ENCODE measurements at places on chromosomes 12 and 14.

GRCh38 chr14:73058922-73059673 is 764 bp downstream of the RBM25 start:
- peak; percentile 40 for DNase-seq

DNA sequence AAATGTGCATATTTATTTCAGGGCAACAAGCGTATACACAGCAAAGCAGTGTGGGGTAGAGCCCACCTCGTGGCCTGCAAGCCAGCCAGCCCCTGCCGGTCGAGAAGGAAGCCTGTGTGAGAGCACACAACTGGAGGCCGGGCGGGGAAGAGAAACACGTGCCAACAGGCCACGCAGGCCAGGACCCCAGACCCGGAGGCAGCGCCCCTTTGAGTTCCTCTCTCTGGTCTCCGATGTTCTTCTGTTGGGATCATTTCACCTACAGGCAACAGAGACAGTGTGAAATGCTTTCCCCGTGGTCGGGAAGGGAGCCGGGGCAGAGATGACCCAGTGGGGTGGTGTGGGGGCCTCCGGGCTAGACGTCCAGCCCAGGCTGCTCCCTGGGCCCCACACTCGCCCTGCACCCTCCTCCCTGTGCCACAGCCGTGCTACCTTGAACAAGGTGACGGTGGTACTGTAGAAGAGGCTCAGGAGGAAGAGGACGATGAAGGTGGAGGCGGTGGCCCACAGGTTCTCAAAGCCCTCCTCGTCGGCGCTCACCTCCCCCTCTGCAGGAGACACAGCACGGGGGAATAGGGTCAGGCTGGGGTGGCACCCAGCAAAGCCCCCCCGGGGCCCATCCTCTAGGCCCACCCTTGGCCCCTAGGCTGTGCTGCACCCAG is 325.5 kb downstream of the TMEM121 start:
- no peak for DNase-seq

- DNase-seq = no peak
These were observed 4.1 kb downstream of the RPS6KA5 start for GRCh38 chr14:91056361-91056760.

DNA sequence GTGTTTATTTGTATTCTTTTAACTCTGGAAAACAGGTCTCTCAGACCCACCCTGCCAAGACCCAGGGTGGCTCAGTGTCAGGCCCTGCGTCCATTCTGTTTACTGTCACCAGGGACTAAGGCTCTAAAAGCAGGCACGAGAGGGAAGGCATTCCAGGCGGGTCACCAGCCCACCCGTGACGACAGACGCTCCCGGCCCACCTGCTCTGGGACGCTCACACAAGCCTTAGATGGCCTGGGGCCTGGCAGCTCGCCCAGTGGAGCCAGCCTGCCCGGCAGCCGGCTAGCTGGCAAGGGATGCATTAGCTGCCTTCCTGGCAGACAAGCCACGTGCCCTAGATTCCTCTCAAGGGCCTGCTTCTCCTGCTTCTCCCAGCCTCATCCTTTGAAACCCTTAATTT is 9.2 kb upstream of the NUAK1 start:
- no peak for DNase-seq

- DNase-seq = no peak
These were observed 107.7 kb upstream of the CAND1 start for GRCh38 chr12:67161322-67161918.

DNA sequence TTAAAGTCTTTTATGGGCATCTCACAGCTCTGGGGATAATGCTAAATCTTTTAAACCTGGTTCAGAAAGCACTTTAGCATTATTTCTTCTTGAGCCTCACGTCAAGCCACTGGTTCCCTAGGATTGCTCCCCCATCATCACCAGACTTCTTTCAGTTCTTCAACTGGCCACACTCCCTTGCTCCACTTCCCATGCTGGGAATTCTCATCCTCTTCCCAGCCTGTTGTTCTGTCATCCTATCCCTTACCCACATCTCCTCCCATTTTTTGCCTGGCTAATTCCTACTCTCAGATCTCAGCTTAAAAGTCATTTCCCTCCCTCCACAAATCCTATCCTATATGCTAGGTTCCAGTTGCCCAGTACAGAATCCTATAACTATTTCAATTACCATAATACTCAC is 14.4 kb downstream of the FERMT2 start:
- no peak for DNase-seq

Measured in NCI-H2227 treated with DMSO at 0.1 percent for 48 hours (cell line).